Subcutaneous adipose tissue (tissue), 4 donors: ENCODE measurements at places on chromosomes 11 and 22. TPM values are rescaled to one million over a fixed set of nuclear protein-coding genes. Genes with fewer than 3 reads are reported as not detected.

SMIM35 gene
- not detected for total RNA-seq

ELMOD1 gene
- not detected for total RNA-seq

TSSK2 gene
- total RNA-seq, result not detected

HEPN1 gene
- not detected for total RNA-seq

KRTAP5-10 gene
- not detected for total RNA-seq

GGTLC2 gene
- total RNA-seq, result not detected
